ENCODE measurements at places on chromosomes 5 and 9. TPM values are rescaled to one million over a fixed set of nuclear protein-coding genes. Genes with fewer than 3 reads are reported as not detected.

LRRC19 gene
- total RNA-seq, result not detected

DNA sequence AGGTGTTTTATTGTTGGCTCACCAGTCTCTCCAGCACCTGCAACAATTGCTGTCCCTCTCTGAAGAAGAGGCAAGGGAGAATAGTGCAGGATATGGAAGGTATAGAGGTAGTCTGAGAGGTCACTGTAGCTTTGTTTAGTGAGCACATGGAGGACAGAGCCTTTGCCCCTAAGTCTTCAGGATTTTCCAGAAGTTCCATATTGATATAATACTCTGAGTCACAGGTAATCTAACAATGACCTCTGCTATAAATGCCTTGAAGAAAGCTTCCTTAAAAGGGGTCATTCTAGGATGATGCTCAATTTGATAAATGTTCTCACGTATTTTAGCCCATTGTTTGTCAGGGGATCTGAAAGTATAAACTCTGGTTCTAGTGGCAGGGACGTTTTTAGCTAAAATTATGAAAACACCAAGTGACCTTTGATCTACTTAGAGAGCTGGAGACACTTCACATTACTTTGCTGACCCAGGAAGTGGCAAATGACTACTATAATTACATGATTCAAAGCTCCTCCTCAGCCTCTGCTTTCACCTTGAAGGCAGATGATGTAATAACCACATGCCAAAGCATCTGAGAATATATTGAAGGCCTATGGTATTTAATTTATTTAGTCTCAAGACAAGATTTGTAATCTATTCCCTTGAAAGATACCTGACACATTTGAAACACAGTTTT, 366.9 kb upstream of the NUDT12 start:
- H3K4me1 ChIP-seq, result no peaks in the 10 kb centered on the region
- H3K36me3 ChIP-seq, result no peaks in the 10 kb centered on the region
- H3K27me3 ChIP-seq, result no peaks in the 10 kb centered on the region
- H3K4me3 ChIP-seq, result no peak overlapping the region

- no peak overlapping the region for H3K27ac ChIP-seq
- H3K4me1 ChIP-seq, result peaks cover 9% of the 10 kb centered on the region
- no peaks in the 10 kb centered on the region for H3K36me3 ChIP-seq
- no peak overlapping the region for H3K4me3 ChIP-seq
Measured at GRCh38 chr9:107237873-107238272, 45.2 kb upstream of the RAD23B start.

DNA sequence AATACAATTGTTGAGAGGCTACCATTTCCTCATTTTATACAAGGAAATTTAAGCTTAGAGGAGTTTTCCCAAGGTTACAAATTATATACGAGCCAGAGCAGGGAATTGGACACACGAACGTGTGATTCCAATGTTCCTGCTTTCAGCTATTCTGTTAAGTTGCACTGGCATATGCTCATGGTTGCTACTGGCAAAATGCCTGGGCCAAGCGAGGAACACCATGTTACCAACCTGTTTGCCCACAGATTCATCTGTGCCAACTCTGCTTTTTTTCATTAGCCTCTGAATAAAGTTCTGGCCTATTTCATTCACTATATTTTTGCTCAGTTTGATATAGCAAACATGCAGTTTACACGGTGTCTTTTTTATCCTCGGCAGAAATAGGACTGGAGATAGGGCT, 5.1 kb upstream of the C5orf46 start:
- H3K27me3 ChIP-seq, result no peaks in the 10 kb centered on the region
- no peak for DNase-seq
- no peak overlapping the region for H3K27ac ChIP-seq
- no peaks in the 10 kb centered on the region for H3K36me3 ChIP-seq

- no peak overlapping the region for H3K4me3 ChIP-seq
- H3K4me1 ChIP-seq, result no peaks in the 10 kb centered on the region
- H3K36me3 ChIP-seq, result no peaks in the 10 kb centered on the region
- DNase-seq, result no peak
- no peak overlapping the region for H3K27ac ChIP-seq
Measured at GRCh38 chr5:82534986-82535385, 256.8 kb upstream of the RPS23 start.

OTULINL gene
- total RNA-seq, result 17.0 TPM

GRCh38 chr9:2229109-2229721, 214.1 kb downstream of the SMARCA2 start:
- H3K27ac ChIP-seq, result no peak overlapping the region
- H3K4me3 ChIP-seq, result no peak overlapping the region
- DNase-seq, result no peak
- no peaks in the 10 kb centered on the region for H3K36me3 ChIP-seq
- no peaks in the 10 kb centered on the region for H3K4me1 ChIP-seq

RGMB gene
- 0.39 TPM for total RNA-seq

- H3K27me3 ChIP-seq, result no peaks in the 10 kb centered on the region
- no peak overlapping the region for H3K4me3 ChIP-seq
- no peaks in the 10 kb centered on the region for H3K4me1 ChIP-seq
- H3K27ac ChIP-seq, result no peak overlapping the region
Measured at GRCh38 chr5:7629561-7629960, 221.4 kb downstream of the CFAP90 start.

- DNase-seq, result no peak
- H3K4me3 ChIP-seq, result no peak overlapping the region
- no peak overlapping the region for H3K27ac ChIP-seq
- peaks cover 2% of the 10 kb centered on the region for H3K4me1 ChIP-seq
- H3K36me3 ChIP-seq, result no peaks in the 10 kb centered on the region
Measured at GRCh38 chr5:171810227-171810626, 24.6 kb downstream of the SMIM23 start.

TAF11L13 gene
- total RNA-seq, result not detected

CCNO gene
- total RNA-seq, result 0.27 TPM

DNA sequence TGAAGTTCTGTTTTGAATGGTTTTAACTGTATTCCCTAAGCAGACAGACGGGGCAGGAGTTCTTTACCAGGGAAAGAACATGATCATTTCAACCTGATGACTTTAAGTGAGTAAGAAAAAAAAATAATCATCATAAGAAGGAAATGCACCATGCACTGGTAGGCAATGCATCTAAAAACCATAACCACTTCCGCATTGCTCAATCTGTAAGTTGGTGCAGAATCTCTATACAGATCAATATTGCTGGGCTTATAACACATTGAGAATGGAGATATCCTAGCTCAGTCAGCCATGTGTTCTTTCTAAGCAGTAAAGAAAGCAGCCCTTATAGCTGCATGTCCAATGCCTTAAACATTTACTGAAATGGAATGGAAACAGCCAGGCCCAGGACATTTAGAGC, 407.1 kb upstream of the DMAC1 start:
- peaks cover 7% of the 10 kb centered on the region for H3K4me1 ChIP-seq
- no peak for DNase-seq
- H3K27me3 ChIP-seq, result no peaks in the 10 kb centered on the region
- H3K27ac ChIP-seq, result peak overlapping the region; percentile 42
- H3K4me3 ChIP-seq, result no peak overlapping the region

CDHR2 gene
- total RNA-seq, result 0.64 TPM

DNA sequence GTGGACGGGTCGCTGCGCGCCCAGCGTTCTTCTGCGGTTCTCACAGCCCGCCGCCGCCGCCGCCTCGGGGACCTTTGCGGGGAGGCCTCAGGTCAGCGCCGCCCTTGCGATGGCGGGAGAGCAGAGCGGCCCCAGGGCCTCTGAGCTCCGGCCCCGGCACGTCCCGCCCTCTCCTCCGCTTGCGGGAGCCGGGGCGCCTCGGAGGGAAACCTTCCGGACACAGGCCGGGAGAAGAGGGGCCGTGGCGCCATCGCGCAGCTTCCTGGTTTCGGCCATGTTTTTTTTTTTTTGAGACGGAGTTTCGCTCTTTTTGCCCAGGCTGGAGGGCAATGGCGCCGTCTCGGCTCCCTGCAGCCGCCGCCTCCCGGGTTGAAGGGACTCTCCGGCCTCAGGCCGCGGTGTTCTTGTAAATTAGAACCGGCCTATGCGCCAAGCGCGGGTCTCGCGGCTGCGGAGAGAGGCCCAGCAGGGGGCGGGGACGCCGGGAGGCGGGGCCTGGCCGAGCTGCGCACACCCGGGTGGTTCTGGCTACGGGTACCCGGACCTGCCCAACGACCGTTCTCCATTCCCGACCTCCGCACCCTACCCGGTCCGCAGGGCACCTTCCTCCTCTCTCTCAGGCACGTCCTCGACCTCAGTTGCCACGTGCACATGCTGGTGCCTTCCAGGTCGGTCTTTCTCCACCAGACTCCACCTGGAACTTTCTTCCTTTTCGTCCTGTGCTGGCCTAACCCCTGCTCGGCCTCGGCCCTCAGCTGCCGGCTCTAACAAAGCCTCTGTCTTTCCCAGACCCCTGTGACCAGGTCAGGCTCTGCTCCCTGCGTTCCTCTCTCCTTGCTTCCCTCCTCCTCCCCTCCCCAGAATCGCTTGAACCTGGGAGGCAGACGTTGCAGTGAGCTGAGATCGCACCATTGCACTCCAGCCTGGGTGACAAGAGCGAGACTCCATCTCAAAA, 28.8 kb upstream of the MGAT1 start:
- H3K27me3 ChIP-seq, result no peaks in the 10 kb centered on the region
- H3K27ac ChIP-seq, result peak overlapping the region; percentile 92
- peaks cover 29% of the 10 kb centered on the region for H3K4me1 ChIP-seq
- peak; percentile 74 for DNase-seq

- H3K27ac ChIP-seq, result no peak overlapping the region
- peaks cover 10% of the 10 kb centered on the region for H3K4me1 ChIP-seq
- no peak for DNase-seq
- H3K4me3 ChIP-seq, result no peak overlapping the region
Measured at GRCh38 chr5:172038167-172038566, 31.7 kb upstream of the FBXW11 start.

GRCh38 chr5:128174951-128175350, 91.4 kb downstream of the SLC12A2 start:
- DNase-seq, result no peak
- no peak overlapping the region for H3K27ac ChIP-seq
- H3K27me3 ChIP-seq, result no peaks in the 10 kb centered on the region
- peaks cover 14% of the 10 kb centered on the region for H3K36me3 ChIP-seq
- no peaks in the 10 kb centered on the region for H3K4me1 ChIP-seq

DNA sequence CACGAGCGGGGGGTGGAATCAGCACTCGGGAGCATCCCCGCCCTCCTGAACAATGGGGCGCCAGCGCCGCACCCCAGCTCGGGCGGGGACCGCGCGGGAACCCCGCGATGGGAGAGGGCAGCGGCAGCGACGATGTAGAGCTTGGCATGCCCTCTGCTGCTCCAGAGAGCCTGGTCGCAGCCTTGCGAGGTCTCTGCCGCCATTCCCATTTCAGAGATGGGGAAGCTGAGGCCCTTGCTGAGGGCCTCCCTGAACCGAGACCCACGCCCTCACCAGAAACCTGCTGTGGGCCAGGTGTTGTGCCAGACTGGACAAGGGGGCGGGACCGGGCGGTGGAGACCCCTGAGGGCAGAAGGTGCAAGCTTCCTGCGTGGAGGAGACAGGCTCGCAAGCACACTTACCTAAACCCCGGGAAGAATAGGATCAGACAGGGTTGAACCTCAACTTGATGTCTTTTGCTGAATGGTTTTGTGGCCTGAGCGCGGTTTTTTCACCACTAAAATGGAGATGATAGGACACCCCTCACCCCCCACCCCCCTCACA, 647 bp upstream of the MEGF9 start:
- no peak for DNase-seq
- peak overlapping the region; percentile 84 for H3K4me3 ChIP-seq
- H3K27me3 ChIP-seq, result no peaks in the 10 kb centered on the region
- H3K27ac ChIP-seq, result peak overlapping the region; percentile 60
- H3K36me3 ChIP-seq, result no peaks in the 10 kb centered on the region

FAXDC2 gene
- not detected for total RNA-seq

GRCh38 chr5:160119905-160120266, 636 bp upstream of the PWWP2A start:
- peak overlapping the region; percentile 94 for H3K4me3 ChIP-seq
- peaks cover 3% of the 10 kb centered on the region for H3K27me3 ChIP-seq
- H3K27ac ChIP-seq, result peak overlapping the region; percentile 46
- H3K4me1 ChIP-seq, result peaks cover 13% of the 10 kb centered on the region

PCYOX1L gene
- 17.8 TPM for total RNA-seq

GRCh38 chr5:106649031-106649430, 1021.7 kb downstream of the EFNA5 start:
- H3K27ac ChIP-seq, result no peak overlapping the region
- no peaks in the 10 kb centered on the region for H3K4me1 ChIP-seq
- DNase-seq, result no peak
- no peaks in the 10 kb centered on the region for H3K27me3 ChIP-seq
- no peak overlapping the region for H3K4me3 ChIP-seq

ACTBL2 gene
- not detected for total RNA-seq

PCDHGA9 gene
- 0.23 TPM for total RNA-seq
